ENCODE measurements at places on chromosomes 3 and 15. TPM values are rescaled to one million over a fixed set of nuclear protein-coding genes. Genes with fewer than 3 reads are reported as not detected.

DNA sequence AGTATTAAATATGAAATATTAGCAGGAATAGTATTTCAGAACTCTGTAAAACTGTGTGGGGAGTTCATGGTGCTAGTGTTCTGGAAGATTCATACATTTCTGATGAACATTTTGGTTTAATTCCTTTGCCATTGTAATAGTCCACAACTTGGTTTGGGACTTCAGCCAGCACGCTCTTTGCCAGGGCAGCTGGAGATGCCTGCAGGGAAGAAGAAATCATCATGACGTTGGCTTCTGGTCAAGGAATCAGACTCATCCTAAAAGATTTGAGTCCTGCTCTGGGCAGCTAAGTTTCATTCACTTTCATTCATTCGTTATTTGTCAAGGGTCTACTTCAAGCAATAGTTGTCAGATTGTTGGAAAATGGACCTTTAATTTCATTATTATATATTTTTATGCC is 32.4 kb upstream of the MRPL3 start:
- DNase-seq: no peak

RPUSD2 gene
- polyA plus RNA-seq: 12.7 TPM

DNA sequence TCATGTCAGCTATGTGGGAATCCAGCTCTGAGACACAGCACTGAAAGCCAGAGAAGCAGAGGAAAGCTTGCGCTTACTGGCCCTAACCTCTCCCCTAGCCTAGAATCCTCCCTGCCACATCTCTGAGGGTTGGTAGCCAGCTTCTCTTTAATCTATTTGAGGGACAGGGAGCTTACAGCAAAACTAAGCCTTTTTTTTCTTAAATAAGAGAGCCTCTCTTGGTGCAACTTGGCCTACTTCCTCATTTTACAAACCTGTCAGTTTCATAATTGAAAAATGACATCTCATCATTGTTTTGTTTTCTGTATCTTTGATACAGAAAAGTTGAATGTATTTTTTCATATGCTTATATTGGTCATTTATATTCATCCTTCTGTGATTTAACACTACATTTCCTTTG is 193.9 kb downstream of the ZNF621 start:
- DNase-seq: no peak

- DNase-seq: no peak
These were observed 7.8 kb upstream of the ZNF710 start for GRCh38 chr15:89993349-89993748.

- DNase-seq: no peak
These were observed 353.7 kb upstream of the SGO1 start for GRCh38 chr3:20539666-20540065.

- DNase-seq: no peak
These were observed 59.0 kb upstream of the NECTIN3 start for GRCh38 chr3:111012388-111013248.

GRCh38 chr3:191382661-191383060 is 52.3 kb upstream of the UTS2B start:
- DNase-seq: no peak

- DNase-seq: no peak
These were observed 197.2 kb downstream of the KCNAB1 start for GRCh38 chr3:156317462-156318074.

DNA sequence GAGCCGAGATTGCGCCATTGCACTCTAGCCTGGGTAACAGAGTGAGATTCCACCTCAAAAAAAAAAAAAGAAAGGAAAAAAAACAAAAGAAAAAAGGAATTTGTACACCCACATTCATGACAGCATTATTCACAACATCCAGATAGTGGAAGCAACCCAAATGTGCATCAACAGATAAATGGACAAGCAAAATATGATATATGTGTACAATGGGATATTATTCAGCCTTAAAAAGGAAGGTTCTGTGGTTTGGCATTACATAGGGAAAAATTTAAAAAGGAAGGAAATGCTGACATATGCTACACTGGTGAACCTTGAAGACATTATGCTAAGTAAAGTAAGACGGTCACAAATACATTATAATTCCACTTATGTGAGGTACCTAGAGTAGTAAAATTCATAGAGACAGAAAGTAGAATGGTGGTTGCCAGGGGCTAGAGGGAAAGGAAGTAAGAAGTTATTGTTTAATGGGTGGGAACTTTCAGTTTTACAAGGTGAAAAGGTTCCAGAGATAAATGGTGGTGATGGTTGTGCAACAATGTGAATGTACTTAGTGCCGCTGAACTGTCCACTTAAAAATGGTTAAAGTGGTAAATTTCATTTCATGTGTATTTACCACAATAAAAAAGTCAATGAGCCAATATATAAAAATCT is 118.5 kb downstream of the MYLK start:
- no peak for DNase-seq

DNA sequence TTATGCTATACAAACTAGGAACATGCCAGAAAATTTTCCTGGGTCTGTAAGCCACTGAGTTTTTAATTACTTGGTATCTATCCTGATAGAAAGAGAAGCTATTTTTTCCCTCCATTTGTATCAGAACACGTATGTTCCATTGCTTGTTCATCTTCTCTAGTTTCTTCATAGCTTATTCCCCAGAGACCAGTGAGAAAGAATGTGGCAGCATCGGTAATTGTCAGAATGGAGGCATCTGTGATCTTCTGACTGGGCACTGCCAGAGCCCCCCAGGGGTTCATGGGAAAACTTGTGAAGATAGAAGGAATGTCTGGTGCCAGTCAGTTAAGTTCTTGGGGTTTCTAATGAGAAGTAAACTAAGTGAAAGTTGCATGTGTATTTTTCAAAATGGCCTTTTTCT is 720.2 kb upstream of the GOLIM4 start:
- DNase-seq: no peak

LRRC31 gene
- 0.27 TPM for polyA plus RNA-seq

SLC27A2 gene
- 43.2 TPM for polyA plus RNA-seq

DNA sequence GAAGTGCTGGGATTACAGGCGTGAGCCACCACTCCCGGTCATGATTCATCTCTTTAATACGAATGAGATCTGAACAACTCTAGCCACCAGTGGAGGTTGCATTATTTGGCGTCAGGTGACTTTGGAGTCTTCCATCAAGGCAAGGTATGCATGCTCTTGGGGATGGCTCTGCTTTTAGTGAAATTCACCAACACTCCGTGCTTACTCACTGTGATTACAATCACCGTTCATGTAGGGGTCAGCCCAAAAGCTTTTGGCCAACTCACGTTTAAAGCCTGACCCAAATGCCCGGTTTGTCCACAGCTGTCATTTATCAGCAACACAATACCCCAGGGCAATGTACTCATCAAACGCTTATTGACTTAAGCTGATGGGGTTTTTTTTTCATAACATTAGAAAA is 155.4 kb downstream of the PDZRN3 start:
- no peak for DNase-seq

FGD5 gene
- polyA plus RNA-seq: 24.0 TPM

DNA sequence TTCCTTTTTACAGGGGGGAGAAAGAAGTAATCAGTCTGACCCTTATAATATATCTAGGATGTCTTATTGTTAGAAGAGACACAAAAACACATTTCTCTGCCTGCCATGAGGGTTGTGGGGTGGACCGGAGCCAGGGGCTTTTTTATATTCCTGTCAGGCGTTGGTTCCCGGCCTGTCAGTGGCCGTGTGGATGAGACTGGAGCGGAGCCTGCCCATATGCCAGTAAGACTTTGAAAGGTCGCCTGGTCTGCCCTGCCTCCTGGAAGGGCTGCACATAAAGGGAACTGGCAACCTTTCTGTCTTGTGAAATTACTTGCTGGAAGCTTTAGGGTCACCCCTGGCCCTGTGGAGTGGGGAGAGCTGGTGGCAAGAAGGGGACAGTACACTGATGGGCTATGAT is 34.7 kb downstream of the MAP3K13 start:
- no peak for DNase-seq

DNA sequence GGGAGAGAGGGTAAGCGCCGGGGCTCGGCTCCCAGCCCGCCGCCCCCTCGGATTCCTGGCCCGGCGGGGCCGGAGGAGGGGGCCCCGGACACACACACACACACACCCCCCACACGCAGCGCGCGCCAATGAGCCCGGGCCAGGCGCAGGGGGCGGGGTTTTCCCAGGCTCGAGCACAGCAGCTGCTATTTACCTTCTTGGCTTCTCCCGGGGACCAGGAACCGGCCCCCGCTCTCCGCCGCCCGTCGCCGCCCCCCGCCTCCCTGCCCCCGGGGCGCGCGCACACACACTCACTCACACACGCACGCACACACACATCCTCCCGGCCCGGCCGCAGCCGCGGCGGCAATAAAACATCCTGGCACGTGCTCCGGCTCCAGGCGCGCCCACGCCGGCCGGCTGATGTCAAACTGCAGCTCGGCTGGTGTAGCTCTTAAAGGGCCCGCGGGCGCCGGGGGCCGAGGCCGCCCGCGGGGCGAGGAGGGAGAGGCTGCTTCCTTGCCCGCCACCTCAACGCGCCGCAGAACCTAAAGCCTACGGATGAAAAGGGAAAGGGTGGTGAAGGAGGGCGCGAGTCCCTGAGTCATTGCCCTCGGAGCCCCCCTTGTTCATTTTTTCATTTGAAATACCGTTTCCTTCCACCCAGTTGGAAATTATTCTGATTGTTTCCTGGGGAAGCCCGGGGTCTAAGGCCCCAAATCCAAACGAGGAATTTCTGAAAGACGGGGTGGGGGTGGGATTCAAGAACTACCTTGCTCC is 1.0 kb upstream of the HES1 start:
- no peak for DNase-seq

GRCh38 chr3:30912301-30912700 is 17.8 kb upstream of the GADL1 start:
- DNase-seq: no peak

Measured in left renal cortex interstitium (tissue), 4 donors.